Activated T-cell treated with anti-CD3 and anti-CD28 coated beads for 24 hours (primary cell): ENCODE measurements at places on chromosomes 13 and 19.
A peak's percentile ranks its signal among the peaks of the same experiment; 100 is the strongest.

GRCh38 chr13:102708211-102708610, 13.4 kb upstream of the METTL21C start:
- no peak for DNase-seq

DNA sequence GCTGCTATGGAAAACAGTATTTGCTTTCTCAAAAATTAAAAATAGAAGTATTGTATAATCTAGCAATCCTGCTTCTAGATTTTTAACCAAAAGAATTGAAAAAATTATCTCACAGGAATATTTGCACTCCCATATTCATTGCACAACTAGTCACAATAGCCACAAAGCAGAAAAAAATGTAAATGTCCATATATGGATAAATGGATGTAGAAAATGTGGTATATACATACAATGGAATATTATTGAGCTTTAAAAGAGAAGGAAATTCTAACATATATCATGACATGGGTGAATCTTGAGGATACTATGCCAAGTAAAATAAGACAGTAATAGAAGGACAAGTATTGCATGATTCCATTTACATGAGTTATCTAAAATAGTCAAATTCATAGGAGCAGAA, 2753.0 kb downstream of the PCDH9 start:
- DNase-seq, result no peak

GRCh38 chr13:105906746-105907145, 628.7 kb downstream of the EFNB2 start:
- DNase-seq, result no peak

- DNase-seq, result no peak
These were observed 83.8 kb upstream of the TM9SF2 start for GRCh38 chr13:99417201-99418102.

DNA sequence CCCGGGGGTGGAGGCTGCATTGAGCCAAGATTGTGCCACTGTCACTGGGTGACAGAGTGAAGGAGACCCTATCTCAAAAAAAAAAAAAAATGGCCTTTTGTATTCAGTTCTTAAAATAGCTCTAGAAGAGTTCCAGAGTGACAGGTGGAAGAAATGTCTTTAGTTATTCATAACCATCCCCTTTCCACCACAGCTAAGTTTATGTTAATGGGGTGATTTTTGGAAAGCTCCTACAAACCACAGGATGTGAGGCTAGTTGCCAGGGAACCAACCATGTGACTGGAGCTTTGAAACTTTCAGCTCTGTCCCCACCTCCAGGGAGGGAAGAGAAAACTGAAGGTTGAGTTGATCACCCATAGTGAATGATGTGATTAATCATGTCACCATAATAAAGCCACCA, 6.9 kb downstream of the ZNF490 start:
- peak; percentile 47 for DNase-seq

DNA sequence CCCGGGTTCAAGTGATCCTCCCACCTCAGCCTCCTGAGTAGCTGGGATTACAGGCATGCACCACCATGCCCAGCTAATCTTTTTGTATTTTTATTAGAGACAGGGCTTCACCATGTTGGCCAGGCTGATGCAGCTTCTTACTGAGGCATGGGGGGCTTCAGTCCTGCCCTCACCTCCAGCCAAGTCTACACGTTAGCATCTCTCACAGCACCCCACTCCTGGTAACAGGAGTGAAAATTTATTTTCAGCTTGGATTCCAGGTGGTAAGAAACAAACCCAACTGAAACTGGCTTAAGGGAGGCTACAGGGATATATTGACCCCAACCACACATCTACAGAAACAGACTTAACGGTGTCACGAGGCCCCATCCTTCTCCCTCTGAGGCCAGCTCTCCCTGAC, 10.6 kb downstream of the NKPD1 start:
- no peak for DNase-seq

DNA sequence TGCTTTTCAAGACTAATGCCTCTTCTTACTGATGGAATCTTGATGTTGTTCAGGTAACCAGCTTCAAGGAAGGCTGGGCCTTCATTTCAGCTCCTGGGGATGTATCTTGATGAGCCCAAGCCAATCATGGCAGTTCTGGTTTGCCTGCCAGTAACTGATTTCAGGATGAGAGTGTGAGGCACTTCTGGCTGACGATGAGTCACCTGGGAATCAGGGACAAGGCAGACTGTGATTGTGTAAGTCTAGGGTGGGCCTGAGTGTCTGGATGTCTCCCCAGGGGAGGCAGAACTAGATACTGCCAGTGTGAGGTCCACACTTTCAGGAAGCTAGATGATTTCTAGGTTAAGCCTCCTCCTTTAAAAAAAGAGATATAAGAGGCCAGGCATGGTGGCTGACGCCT, 77.3 kb upstream of the KL start:
- no peak for DNase-seq

DNA sequence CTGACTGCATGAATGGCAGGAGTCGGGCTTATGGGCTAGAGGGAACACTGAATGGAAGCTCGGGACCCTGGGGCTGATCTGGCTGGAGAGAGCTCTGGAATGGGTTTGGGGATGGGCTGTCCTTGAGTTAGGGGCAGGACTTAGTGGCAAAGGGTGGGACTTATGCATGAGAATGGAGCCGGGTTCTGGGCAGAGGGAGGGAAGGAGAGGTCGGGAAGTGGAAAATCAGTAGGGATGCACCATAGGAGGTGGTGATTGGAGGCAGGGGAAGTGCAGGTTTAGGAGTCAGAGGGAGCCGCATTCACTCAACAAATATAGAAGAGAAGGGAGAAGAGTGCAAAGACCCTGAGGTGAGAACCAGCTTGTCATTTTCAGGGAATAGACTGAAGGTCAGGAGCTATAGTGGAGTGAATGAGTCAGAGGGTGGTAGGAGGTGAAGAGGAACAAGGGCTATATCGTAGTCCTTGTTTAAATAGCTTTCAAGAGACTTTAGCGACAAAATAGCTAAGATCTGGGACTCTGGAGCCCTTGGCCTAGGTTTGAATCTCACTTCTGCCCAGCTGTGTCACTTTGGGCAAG, 748 bp downstream of the RAB4B start:
- no peak for DNase-seq

GRCh38 chr13:26253787-26254582, at the start of gene CDK8:
Gene CDK8, plus strand, starts transcription at chr13:26254129. Its CDS starts 513 bp downstream, at chr13:26254642.
- DNase-seq, result peak; percentile 79

DNA sequence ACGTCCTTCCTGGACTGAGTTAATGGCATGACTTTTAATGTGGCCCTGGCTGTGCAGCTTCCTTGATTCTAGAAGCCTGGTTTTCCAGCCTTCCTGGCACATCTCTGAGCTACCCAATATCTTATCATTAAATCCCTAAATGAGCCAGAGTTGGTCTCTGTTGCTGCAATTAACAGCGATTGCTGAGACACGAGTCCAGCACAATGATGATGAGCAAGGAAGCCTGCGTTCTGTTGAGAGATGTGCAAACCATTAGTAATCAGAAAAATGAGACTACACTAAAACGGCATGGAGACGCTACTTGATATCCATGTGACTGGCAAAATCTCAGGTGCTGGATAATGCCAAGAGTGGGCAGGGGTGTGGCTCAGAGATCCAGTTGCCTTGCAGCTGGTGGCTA, 26.2 kb downstream of the GPR42 start:
- DNase-seq, result no peak

DNA sequence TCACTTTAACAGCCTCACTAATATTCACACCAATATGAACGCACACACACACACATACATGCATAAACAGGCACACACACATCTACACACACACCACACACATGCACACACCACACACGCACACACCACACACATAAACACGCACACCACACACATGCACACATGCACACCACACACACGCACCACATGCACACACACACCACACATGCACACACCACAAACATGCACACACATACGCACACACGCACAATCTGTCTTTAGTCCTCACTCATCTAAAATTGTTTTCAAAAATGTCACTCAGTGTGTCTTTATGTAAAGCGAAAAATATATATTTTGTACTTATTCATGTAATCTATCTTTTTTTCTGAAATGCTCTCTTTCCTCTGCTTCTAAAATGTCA, 158.1 kb upstream of the SGCG start:
- DNase-seq, result no peak

DNA sequence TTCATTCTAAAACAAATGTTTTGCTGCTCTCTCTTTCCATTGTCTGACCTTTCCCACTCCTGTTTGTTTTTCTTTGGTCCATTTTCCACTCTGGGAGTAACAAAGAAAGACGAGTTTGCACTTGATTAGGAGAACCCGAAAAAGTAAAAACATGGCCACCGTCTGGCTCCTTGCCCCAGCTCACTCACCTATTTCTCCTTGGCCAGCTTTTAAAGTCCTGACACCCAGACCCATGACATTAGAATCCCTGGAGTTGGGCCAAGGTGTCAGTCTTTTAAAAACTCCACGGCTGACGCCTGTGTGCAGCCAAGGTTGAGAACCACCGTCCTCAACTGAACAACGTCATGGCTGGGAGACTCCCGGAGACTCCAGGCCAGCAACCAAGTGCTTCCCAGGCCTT, 63.6 kb upstream of the FLT1 start:
- no peak for DNase-seq

DNA sequence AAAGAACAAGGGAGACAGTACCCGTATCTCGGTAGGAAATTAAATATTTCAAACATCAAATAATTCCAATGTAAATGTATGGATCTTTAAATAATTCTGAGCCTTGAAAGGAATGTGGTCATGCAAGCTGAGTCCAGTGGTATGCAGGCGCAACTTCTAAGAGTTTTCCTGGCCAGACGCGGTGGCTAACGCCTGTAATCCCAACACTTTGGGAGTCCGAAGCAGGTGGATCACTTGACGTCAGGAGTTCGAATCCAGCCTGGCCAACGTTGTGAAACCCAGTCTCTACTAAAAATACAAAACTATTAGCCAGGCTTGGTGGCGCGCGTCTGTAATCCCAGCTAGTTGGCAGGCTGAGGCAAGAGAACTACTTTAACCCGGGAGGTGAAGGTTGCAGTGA, 1.1 kb upstream of the ZNF845 start:
- no peak for DNase-seq

DNA sequence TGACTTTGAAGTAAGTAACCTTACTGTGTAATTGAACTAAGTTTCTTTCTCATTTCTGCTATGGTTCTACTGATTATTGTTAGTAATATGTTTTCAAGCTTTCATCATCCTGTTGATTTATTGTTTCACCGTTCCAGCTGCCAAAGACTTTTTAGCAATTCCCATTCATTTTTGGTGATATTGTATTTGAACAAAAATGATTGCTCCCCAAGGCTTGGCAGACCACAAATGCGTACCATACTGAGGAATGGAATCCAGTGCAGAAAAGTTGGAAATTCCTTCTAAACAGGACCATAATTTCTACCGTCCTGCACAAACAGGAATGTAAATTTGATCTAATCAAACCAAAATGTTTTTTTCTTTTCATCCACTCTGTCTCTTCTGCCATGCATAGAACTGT, 10.7 kb downstream of the EPSTI1 start:
- no peak for DNase-seq

- no peak for DNase-seq
These were observed 12.8 kb downstream of the FUT6 start for GRCh38 chr19:5826531-5827341.

GRCh38 chr13:36764957-36765356, 54.1 kb upstream of the RFXAP start:
- no peak for DNase-seq

- DNase-seq, result peak; percentile 61
These were observed 130.3 kb upstream of the LSM14A start for GRCh38 chr19:34041925-34042521.

DNA sequence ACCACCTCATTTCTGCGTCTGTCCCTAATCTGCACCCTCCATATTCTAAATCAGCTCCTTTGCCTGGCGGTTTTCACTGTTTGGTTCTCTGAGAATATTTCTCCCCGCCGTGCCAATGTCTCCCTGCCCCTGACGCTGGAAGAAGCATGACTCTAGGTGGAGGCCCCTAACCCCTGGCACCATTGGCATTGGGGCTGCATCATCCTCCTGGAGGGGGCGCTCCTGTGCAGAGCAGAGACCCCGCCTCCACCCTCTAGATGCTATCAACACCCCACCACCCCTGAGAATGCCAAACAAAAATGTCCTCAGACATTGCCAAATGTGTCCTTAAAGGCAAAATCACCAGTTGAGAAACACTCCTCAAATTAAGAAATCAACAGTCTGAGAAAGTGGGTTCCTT, 6.5 kb downstream of the ZSCAN5B start:
- DNase-seq, result no peak

DNA sequence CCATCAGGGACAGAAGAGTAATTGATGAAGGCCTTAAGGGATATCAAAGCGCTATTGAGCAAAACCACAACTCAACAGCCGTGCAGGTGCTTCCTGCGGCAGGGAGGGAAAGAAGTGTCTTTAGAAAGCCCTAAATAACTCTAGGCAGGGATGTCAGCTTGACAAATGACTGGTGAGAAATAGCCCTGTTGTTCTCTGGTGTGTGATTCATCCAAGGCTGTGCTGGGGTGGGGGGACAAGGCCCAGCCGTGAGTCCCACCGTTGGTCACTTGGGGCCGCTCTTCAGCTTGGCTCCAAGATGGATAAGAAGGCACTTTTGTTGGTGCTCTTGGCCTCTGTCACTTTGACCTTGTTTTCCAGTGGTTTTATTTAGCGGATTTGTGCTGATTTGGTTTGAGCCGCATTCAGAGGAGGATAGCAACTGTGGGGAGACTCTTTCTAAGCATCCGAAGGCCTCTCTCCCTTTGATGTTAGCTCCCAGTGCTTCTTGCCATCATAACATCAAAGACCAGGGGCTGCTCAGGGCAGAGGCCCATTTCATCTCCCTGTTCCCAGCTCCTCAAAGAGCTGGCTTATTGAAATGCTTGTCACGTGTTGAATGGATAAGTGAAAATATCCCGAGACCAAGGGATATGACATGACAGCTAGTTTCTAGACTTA, 130.3 kb upstream of the SERP2 start:
- DNase-seq, result peak; percentile 6

- DNase-seq, result no peak
These were observed 3.2 kb downstream of the ZNF441 start for GRCh38 chr19:11769995-11770394.

DNA sequence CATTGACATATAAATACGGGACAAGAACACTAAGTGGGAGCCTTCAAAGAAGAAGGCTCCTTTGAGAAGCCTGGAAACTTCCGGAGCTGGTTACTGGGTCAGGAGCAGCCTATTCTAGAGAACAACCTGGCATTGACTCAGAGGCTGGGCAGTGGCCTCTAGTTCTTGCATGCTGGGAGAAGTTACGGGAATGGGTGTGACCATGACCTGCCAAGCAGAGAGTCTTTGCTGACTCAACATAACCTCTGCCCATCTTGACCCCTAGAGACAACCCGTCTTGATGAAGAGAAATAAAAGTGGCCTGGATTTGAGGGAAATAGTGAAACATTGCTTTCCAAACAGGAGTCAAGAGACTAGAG, 21.0 kb downstream of the STARD13 start:
- DNase-seq, result no peak
